ENCODE measurements at places on chromosomes 11 and 22.

GRCh38 chr11:112513417-112513816 is 252.8 kb upstream of the PLET1 start:
- DNase-seq, result no peak

- no peak for DNase-seq
Observed at GRCh38 chr22:32804531-32805360, 3.2 kb downstream of the TIMP3 start.

DNA sequence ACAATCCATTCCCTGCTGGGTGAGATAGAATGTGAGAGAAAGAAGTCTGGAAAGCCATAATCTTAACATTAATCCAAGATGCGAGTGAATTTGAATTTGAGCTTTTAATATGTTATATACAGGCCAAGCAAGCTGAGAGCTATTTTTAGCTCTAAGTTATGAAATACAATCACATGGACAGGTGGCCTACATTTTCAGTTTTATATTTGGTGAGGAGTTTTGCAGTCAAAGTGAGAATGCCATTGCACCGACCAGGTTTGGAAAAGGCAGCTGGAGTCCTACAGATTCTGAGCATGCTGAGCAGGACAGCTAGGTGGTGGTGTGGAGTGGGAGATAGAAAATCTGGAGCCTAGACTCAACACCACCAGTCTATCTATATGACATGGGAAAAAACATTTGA is 12.0 kb downstream of the OR5B21 start:
- DNase-seq, result no peak

DNA sequence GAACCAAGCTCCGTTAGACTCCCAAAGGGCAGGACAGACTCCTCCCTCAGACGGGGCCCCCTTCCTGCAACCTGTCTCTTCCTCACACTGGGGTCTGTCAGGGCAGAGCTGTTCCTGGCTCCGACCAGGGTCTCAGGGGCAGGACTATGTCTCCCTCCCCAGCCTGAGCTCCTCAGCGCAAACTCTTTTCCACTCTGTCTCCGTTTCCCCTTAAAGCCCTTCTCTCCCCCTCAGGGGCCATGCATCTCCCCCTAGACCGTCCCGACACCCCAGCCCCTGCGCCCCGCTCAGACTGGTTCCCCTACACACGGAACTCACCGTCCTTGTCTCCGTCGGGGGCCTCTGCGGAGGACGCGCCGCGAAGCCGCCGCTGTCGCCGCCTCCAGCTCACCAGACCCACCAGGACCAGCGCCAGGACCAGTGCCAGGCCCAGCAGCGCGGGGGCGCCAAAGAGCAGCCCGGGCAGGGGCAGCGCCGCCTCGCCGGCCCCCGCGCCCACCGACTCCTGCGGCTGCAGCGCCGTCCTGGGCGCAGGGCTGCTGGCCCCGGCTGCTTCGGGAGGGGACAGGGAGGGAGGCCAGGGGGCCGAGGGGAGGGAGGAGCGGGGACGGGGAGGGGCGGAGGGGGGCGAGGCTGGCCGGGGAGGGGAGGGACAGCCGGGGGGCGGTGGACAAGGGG is 684 bp downstream of the TNFRSF13C start:
- DNase-seq, result peak; percentile 84

- DNase-seq, result no peak
Observed at GRCh38 chr11:64027651-64028397, 7.9 kb upstream of the FLRT1 start.

GRCh38 chr11:578276-579035 is 2.2 kb downstream of the PHRF1 start:
- no peak for DNase-seq

GRCh38 chr11:86245369-86246292 is 1.1 kb downstream of the EED start:
- DNase-seq, result no peak

GRCh38 chr22:22060200-22061084 is 77.9 kb upstream of the TOP3B start:
- DNase-seq, result peak; percentile 88

GRCh38 chr22:29727131-29727523 is 7.3 kb downstream of the CABP7 start:
- DNase-seq, result peak; percentile 73

DNA sequence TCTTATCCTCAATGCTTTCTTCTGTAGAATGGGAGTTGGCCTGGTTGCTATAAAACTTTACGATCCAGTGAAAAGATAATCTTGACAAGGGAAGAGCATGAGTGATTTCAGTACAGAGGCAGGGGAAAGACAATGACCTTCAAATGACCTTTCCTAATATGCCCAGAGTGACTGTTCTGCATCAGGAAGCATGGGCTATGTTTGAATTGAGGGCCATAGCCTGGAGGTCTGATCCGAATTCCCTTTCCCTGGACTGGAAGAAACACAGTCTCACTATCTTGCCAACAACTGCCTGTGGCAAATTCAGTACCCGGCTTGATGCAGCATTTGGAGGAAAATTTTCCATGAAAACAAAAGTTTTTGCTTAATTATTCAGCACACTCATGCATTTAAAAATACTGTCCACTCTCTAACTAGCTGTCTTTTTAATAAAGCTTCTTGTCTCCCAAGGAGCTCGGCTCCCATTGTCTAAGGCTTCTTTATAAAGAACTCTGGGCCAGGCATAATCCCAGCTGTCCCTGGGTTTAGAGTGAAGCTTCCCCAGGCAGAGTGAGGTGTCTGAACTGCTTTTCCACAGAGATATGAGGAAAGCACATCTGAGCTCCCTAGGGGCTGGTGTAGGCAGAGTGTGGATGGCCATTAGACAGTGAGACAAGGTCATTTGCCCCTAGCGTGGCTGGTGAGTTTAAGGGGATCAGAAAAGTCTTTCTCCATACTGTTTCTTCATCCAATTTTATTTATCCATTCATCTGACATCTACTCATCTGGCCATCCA is 132.7 kb upstream of the CADM1 start:
- DNase-seq, result no peak

DNA sequence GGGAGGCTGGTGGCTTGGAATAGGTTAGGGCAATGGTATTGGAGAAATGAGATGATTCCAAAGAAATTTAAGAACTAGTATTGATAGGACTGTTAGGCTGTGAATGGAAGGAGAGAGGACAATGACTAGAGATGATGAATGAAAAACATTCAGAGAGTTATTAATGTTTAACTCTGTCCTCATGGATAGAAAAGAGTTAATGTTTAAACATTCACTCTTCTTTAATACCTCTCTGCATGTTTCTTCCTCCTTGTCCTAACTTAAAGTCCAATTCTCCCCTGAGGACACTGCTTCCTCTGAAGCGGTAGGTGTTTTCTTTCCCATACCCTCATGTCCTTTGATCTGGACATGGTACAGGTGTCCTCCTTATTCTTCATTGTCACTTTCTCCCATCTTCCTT is 13.4 kb downstream of the CHEK1 start:
- no peak for DNase-seq

GRCh38 chr22:25582946-25583345 is 18.5 kb downstream of the GRK3 start:
- no peak for DNase-seq

- DNase-seq, result no peak
Observed at GRCh38 chr22:37880668-37881440, 25.2 kb upstream of the MICALL1 start.

GRCh38 chr11:77705195-77705875 is 67.7 kb upstream of the CLNS1A start:
- DNase-seq, result no peak

GRCh38 chr11:102188488-102188887 is 78.2 kb downstream of the YAP1 start:
- DNase-seq, result no peak

GRCh38 chr11:125952973-125953372 is 7.1 kb downstream of the VSIG10L2 start:
- no peak for DNase-seq

GRCh38 chr22:49177666-49178065 is 650.0 kb downstream of the BRD1 start:
- DNase-seq, result no peak

DNA sequence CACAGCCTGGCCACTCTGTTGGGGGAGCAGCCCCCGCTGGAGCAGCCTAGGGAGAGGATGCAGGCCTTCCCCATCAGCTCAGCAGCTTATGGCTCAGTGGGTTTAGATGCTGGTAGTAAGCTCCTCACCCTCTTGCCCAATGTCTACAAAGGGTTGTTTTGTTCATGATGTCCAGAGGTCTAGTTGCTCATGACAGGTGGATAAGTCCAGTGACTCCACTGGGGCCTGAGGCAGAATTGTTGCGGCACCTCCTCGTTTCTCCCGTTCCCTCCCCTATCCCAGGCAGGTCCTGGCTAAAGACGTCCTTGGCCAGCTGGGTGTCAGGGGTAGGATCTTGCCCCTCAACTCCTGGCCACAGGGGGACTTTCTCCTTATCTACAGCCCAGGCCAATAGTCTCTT is 233.5 kb upstream of the B3GAT1 start:
- DNase-seq, result no peak

DNA sequence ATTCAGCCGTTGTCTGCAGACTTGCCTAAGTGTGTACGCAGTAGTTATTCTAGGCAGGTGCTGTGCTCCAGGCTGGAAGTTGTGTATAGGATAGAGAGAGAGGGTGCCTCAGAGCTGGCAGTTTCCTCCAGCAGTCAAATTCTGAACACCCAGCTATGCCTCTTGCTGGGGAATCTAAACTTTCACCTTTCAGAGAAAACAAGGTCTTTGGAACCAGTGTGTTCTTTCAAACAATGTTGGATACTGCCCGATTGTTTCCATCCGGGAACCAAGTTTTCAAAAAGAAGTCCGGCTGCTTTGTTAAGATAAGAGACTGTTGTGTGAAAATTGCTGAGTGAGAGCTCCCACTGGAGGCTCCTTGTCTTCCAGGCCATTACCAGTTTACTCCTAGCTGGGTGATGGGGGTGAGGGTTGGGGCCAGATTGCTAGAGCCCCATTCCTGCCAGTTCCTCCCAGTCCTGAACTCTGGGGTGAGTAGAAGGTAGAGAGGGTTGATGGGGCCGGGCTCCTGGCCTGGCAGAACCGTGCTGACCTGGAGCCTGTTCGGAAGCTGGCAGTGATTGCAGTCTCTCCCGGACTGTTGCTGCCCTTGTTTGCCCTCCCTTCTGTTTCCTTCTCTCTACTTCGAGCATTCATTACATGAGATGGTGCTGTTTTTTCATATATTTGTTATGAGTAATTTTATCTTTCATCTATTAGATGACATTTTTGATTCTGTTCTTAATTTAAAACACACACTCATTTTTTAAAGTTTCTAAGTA is 150.2 kb downstream of the TEAD1 start:
- no peak for DNase-seq

- DNase-seq, result no peak
Observed at GRCh38 chr11:33388793-33389525, 131.8 kb downstream of the HIPK3 start.

- no peak for DNase-seq
Observed at GRCh38 chr11:121105063-121105480, 4.0 kb downstream of the TECTA start.

DNA sequence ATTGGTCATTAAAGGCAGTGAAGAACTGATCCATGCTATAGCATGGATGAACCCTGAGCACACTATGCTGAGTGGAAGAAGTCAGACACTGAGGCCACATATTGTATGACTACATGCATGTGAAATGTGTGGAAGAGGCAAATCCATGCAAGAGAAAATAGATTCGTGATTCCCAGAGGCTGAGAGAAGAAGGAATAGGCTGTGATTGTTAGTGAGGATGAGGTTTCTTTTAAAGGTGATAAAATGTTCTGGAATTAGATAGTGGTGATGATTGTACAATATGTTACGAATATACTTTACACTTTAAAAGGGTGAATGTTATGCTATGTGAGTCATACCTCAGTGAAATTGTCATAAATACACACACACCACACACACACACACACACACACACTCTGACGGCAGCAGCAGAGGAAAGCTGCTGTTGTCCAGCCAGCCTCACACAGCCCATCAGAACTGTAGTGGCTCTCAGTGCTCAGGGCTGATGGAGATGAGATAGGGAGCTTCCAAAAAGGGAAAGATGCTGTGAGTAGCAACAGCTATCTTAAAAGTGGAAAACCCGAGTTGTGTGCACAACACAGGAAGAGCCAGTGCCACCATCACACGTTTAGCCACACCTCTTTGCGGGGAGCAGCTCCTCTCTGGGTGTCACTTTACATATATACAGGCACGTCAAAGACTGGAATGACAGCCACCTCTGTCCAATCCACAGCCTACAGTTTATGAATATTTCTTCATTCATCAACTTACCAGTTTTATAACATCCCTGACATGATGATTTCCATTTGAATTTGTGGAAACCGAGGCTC is 153.0 kb downstream of the SPATA19 start:
- no peak for DNase-seq

GRCh38 chr22:47001288-47001687 is 238.8 kb downstream of the TBC1D22A start:
- DNase-seq, result no peak

DNA sequence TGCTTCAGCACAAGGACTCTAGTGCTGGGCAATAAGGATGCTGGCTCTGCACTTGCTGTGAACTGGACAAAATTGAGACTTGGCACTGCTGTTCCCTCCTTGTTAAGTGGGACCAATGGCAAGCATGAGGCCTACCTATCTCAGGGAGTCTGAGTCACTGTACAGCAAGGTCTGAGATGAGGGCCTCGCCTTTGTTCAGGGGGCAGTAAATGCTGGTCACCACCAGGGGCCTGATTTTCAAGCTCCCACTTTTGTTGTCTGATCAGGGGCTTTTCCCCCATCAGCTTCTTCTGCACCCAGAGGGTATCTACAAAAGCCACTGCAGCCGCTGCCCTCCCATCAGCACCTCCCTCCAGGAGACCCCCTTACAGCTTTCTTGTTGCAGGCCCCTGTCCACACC is 22.8 kb downstream of the DHCR7 start:
- DNase-seq, result no peak

DNA sequence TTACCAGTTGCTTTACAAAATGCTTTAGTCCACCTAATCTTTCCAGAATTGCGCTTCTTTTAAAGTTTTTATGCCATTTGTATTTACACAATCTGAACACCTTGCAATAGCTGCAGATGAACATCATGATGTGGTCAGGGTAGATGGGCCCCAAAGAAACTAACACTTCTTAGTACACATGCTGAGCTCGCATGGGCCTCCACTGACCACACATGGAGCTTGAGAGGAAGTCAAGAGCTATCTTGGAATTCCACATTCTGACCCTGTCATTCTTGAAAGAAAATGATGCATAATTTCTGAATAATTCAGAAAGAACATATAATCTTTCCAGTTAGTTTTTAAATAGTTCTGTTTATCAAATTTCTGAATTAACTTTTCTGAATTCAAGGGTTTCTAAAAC is 7.7 kb downstream of the LIPT2 start:
- no peak for DNase-seq

GRCh38 chr11:119236891-119237290 is 30.8 kb downstream of the CBL start:
- no peak for DNase-seq

- no peak for DNase-seq
Observed at GRCh38 chr11:65611028-65611757, 2.8 kb downstream of the MAP3K11 start.

GRCh38 chr22:26671317-26672059 is 14.1 kb downstream of the MIAT start:
- no peak for DNase-seq
